ENCODE measurements at places on chromosomes 11 and 22.

DNA sequence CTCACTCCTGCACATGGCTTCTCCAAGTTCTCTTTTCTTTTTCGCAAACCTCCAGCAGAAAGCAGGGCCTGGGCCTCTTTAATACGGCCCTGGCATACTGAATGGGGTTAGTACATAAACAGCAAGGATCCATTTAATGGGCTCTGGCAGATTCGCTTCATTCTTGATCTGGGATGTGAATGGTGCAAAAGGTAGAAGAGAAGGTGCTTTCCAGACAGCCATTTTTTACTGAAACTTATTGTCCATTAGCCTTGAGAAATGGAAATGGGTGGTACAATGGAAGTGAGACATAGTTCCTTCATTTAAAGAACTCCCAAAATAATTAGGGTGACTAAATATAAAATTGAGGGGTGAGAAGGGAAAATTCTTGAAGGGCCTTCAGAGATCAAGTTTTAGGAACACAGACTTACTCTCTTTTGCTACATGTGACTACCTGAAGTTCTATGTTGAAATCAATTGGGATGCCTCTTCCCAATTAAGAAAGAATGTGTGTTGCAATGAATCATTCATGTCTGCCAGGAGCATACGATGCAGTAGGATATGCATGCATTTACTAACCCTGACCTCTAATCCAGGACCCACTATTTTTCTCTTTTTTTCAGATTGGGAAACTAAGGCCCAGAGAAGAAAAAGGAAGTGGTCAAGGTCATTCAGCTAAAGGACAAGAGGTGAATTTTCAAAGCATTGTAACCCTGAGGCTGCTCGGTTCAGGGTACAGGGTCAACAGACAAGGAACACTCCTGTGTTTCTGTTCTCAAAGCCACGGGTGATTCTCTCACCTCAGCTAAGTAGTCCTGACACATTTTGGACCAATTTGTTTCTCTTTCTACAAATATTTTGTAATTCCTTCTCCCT lies 144.1 kb downstream of the BBOX1 start:
- peak; percentile 20 for DNase-seq

DNA sequence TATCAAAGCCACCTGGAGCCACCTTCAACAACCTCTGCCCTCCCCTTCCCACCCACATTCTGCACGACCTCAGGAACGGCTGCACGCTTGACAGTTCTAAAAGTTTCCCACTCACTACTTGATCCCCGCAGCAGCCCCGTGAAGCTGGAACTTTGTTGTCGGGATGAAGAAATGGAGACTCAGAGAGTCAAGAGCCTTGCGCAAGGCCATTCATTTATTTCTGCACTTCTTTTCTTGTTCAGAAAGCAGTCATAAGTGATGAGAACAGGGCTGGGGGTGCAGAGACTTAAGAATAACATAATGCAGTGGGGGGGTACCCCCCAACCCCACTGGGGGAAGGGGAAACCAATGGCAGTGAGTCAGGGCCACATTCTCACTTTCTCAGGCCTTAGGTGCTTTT lies 2.2 kb upstream of the ZFTA start:
- DNase-seq = no peak

DNA sequence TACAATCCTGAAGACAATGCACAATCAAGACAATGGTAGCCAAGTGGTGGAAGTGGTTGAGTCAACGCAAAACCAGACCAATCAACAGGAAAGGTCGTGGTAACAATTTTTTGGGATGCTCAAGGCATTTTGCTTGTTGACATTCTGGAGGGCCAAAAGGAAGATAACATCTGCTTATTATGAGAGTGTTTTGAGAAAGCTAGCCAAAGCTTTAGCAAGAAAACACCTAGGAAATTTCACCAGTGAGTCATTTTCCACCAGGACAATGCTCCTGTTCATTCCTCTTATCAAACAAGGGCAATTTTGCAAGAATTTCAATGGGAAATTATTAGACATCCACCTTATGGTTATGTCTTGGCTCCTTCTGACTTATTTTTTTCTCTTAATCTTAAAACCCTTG lies 1932.2 kb upstream of the RAG2 start:
- no peak for DNase-seq

- no peak for DNase-seq
These were observed 3.8 kb upstream of the CTSD start for GRCh38 chr11:1767399-1768140.

GRCh38 chr11:111326824-111327223 lies 28.5 kb downstream of the POU2AF3 start:
- no peak for DNase-seq

GRCh38 chr22:47923011-47923427 lies 1160.6 kb downstream of the TBC1D22A start:
- no peak for DNase-seq

DNA sequence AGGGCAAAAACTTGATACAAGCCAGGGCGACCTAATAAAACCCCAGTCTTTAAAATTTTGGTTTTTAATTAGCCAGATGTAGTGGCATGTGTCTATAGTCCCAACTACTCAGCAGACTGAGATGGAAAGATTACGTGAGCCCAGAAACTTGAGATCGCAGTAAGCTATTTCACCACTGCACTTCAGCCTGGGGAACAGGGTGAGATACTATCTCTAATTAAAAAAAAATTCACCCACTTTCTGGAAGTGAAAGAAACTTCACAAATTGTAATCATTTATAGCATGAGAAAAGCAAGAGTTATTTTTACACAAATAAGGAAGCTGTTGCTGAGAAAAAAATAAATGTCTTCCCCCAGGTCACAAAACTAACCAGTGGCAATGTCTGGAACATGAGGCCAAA lies 882 bp upstream of the GLYATL2 start:
- DNase-seq = no peak

DNA sequence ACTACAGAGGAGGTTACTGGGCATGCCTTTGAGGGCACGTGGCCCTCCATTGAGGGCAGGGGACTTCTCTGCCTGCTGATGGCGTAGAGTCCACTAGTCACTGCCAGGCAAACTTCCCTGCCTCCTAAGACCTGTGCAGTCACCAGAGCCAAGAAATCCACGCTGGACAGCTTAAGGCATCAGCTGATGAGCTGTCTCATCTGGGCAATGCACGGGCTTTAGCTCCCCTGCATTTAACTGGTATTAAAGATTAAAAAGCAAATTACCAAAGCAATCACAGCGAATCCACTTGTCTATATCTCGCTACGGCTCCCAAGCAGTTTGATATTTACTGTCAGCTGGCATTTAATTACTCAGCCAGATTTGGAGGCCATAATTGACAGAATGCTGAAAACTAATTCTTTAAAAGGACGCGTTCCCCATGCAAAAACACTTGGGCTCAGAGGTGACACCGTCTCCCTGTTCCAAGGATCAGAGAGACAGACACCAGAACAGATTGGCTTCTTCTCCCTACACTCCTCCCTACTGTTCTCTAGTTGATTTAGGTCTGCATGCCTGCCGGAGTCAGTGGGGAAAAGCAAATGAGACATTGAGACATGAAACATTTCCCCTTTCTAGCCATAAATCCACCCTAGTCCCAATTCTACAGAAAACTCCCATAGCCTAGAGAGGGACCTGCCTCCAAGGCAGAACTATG lies 68.5 kb downstream of the SPATA19 start:
- DNase-seq = no peak

DNA sequence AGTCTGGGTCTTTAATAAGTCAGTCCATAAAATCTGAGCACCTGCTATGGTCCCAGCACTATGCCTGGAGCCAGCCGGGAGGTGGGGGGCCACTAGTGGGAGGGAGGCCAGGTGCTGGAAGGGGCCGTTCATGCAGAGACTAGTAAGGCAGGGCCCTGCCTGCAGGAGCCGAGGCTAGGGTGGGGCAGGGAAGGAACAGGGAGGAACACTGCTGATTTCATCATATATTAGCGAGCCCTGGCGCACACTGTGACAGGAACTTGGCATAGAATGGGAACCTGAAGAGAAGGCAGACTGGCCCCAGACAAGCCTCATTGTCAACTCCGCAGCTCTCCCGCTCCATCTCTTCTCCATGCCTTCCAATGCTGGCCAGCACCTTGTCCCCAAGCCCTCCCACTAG lies 7.1 kb downstream of the VSIG10L2 start:
- peak; percentile 34 for DNase-seq

DNA sequence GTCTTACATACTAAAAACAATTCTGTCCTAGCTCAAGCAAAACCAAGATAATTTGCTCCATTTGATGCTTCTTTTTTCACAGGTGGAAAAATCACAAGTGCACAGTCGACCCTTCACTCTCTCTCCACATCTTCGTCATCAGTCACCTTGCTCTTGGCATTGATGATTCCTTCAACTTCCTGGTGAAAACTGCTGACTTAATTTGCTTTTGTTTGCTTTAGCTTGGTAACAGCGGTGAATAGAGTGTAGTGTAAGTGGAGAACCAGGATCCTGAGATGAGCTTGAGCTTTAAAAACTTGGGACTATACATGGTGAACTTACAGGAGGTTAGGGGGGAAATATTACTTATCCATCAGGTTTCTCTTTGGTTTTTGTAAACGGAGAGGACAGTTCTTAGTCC lies 331.1 kb upstream of the ARHGAP42 start:
- no peak for DNase-seq

Measured in RWPE1 (cell line).